T-helper 17 cell (primary cell): ENCODE measurements at places on chromosomes 1 and 21.
A peak's percentile ranks its signal among the peaks of the same experiment; 100 is the strongest.

DNA sequence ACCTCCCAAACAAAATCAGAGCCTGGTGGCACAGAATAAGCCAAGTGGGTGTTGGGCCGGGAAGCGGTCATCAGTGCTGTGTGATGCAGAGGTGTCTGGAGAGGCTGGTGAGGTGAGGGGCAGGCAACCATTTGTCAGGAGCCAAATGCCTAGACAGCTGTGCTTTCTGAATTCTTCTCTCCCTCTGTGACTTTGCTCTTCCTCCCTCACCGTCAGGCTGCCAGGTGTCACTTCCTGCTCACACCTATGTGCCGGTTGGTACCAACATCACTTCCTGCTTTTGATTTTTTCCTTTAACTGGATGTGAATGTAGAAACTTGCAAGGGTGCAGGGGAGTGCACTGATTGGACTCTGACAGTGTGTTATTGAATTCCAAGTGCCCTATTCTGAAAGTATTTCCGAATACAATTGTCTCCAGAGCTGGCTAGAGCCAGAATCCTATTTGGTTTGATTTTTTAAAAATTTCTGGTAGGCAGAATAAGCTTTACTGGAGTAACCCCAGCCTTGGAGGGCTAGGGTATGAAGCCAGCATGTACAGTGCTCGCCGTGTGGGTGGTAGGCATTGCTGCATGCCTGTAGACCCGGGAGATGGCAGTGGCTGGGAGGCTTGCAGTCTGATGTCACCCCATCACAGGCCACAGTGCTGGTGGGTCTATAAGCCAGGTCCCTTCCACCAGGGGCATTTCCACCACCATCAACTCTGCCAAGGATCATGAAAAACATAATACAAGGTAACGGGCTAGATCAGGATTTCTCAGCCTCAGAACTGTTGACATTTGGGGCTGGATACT, 210.9 kb downstream of the KAZN start:
- no peaks in the 10 kb centered on the region for H3K27me3 ChIP-seq
- no peaks in the 10 kb centered on the region for H3K4me1 ChIP-seq
- H3K4me3 ChIP-seq = no peak overlapping the region

GRCh38 chr1:221782477-221782876, 40.6 kb upstream of the DUSP10 start:
- H3K4me3 ChIP-seq = no peak overlapping the region
- peak overlapping the region; percentile 89 for H3K27ac ChIP-seq
- H3K36me3 ChIP-seq = no peaks in the 10 kb centered on the region
- no peak for DNase-seq
- H3K4me1 ChIP-seq = peaks cover 49% of the 10 kb centered on the region
- no peaks in the 10 kb centered on the region for H3K27me3 ChIP-seq

DNA sequence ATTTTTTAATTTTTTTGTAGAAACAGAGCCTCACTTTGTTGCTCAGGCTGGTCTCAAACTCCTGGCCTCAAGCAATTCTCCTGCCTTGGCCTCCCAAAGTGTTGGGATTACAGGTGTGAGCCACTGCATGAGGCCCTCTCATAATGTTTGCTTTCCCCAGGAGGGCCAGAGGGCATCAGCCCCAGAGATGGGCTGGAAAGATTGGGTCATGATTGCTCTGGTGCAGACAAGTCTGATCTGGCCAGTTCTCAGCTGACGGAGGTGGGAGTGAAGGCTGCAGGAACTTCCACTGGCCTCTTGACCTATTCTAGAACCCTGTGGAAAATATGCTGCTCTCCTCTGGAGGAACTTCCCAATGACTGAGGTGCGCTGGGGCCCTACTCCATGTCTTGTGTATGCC, 43.4 kb upstream of the RD3 start:
- H3K27ac ChIP-seq = no peak overlapping the region
- H3K4me1 ChIP-seq = no peaks in the 10 kb centered on the region
- H3K36me3 ChIP-seq = no peaks in the 10 kb centered on the region
- DNase-seq = no peak
- H3K4me3 ChIP-seq = no peak overlapping the region

DNA sequence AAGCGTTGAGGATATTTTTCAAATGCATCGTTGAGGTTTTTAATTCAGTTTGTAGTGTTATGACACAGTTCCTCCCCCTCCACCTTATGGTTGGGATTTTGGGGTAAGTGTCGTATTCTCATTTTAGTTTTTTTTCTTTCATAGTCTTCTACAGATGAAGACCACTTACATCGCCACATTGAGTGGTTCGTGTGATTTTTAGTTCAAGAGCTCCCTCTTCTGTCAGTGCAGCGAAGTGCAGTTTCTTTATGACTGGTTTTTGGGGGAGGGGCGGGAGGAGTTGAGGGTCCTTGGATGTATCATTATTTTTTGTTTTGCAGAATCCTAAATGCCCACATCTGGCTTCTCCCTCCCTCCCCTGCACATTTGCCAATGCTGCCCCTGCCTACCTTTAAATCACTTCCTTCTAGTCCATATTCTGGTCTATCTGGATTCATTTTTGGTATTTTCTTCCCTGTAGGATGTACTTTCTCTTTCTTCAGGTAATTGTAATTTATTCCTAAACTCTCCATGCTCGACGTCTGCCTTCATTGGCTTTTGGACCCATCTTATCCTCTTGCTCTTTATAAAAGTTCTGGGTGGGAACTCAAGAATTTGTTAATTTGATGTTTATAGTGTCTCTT, 433.1 kb downstream of the CAMTA1 start:
- peaks cover 4% of the 10 kb centered on the region for H3K4me1 ChIP-seq
- peaks cover 54% of the 10 kb centered on the region for H3K27me3 ChIP-seq
- no peak overlapping the region for H3K27ac ChIP-seq
- peaks cover 2% of the 10 kb centered on the region for H3K36me3 ChIP-seq
- no peak for DNase-seq

DNA sequence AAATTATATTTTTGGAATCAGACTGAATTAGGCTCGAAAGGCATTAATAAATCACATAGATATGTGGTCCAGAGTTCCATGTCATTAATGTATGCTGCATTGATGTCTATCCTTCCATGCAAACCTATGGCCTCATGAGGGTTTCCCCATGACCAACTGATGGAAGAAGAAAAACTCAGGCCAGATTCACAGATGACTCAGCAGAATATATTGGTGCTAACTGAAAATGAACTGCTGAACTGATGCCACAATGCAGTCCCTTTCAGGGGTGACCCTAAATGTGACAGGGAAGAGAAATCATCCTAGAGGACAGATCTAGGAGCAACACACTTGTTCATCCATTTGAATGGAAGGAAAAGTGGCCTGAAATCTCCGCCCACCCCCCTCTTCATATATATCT, 110.5 kb upstream of the KCND3 start:
- no peak overlapping the region for H3K27ac ChIP-seq
- no peak overlapping the region for H3K4me3 ChIP-seq
- no peaks in the 10 kb centered on the region for H3K36me3 ChIP-seq
- peaks cover 26% of the 10 kb centered on the region for H3K27me3 ChIP-seq
- no peaks in the 10 kb centered on the region for H3K4me1 ChIP-seq

GRCh38 chr1:8871539-8871935, 6.9 kb downstream of the ENO1 start:
- H3K27ac ChIP-seq = peak overlapping the region; percentile 57
- peaks cover 40% of the 10 kb centered on the region for H3K4me1 ChIP-seq
- no peak overlapping the region for H3K4me3 ChIP-seq
- peaks cover 9% of the 10 kb centered on the region for H3K36me3 ChIP-seq

- H3K4me1 ChIP-seq = peaks cover 22% of the 10 kb centered on the region
- H3K4me3 ChIP-seq = peak overlapping the region; percentile 76
Observed at GRCh38 chr1:58649555-58649954, 50.3 kb downstream of the MYSM1 start.

DNA sequence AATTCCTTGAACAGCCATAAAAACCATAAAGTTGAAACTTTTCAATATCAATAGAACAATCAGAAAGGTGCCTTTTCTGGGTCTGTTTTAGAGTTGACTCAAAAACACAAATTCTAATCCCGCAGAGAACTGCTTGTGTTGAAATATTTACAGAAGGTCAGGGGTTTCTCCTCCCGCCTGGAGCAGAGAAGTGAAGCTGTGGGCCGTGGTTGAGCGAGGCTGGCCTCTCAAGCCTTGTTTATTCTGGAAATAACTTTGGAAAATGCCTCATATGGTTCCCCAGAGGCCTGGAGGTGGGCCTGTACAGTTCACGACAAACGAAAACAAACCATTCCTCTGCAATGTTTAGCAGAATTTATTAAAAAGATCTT, 90.8 kb upstream of the ERRFI1 start:
- H3K27me3 ChIP-seq = no peaks in the 10 kb centered on the region
- no peak for DNase-seq
- peaks cover 10% of the 10 kb centered on the region for H3K4me1 ChIP-seq

DNA sequence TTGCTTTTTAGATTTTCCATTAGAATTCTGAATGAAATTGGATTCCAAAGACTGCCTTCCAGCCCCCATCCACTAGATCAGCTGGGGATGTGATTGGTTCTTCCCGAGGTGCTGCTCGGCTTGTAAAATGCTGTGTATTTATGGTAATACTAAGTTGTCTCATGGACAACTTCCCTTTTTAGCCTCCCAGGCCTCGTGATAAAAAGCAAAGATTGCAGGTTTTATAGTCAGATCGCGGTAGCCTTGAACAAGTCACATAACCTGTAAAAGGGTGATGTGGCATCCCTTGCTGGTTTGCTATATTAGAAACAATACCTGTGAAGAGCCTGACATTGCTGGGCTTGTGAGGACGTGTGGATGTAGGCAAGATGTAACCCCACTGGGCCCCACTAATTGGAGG, 10.4 kb downstream of the MUL1 start:
- peaks cover 3% of the 10 kb centered on the region for H3K4me1 ChIP-seq
- H3K36me3 ChIP-seq = no peaks in the 10 kb centered on the region
- H3K27me3 ChIP-seq = no peaks in the 10 kb centered on the region
- DNase-seq = no peak

DNA sequence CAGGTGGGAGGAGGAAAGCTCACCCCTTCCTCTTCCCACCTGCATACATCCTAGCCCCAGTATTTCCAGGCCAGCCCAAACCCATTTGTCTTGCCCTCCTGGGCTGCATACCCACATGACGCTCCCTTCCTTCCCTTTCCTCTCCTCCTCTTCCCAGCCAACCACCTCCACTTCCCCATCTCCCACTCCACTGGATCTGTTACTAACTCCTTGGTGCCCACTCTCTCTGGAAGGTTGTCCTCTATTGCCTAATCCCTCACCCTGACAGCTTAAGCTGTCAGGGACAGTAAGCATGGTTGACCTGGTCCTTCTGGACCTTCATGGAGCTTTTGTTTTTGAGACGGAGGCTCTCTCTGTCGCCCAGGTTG, 23.0 kb upstream of the SYNC start:
- H3K4me3 ChIP-seq = no peak overlapping the region
- H3K27me3 ChIP-seq = peaks cover 30% of the 10 kb centered on the region
- DNase-seq = no peak
- H3K27ac ChIP-seq = no peak overlapping the region

DNA sequence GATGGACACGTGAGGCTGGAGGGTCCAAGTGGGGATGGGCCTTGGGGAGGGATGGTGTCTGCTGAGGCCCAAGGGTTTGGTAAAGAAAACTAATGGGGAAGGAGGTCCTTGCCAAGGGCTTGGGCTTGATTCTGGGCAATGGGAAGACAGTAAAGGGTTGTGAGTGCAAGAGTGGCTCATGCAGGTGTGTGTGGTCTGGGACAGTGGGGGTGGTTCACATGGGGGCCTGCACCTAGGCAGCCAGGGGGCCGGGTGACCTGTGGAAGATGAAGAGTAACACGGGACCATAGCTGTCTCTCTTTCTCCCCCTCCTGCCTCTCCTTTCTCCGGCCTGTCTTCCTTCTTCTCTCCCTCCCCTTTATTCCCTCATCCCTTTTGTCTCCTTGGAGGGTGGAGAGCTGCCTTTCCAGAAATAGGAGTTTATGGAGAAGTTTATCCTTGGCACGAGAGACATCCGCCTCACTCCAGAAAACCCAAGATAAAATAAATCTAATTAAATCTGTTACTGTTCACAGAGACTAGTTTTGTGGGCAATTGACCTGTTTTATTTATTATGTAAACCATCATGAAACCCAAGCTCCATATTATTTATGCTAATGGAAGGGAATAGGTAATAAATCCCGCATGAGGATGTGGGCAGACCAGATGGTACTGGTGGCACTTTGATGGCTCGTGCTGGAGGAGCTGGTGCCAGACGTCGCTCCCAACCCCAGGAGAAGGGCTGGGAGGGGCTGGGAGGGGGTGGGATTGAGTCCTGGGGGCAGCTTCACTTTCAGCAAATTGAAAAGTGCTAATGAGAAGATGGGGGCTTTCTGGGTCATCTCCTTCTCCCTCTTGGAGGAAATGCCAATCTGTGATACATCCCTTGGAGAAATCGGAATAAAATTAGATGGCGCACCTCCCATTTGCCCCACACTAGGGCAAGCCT, 272.9 kb upstream of the CSF3R start:
- H3K27ac ChIP-seq = no peak overlapping the region
- no peak overlapping the region for H3K4me3 ChIP-seq
- no peaks in the 10 kb centered on the region for H3K4me1 ChIP-seq
- peaks cover 2% of the 10 kb centered on the region for H3K36me3 ChIP-seq
- H3K27me3 ChIP-seq = peaks cover 58% of the 10 kb centered on the region

- no peak overlapping the region for H3K27ac ChIP-seq
- no peaks in the 10 kb centered on the region for H3K36me3 ChIP-seq
- no peaks in the 10 kb centered on the region for H3K4me1 ChIP-seq
- H3K4me3 ChIP-seq = no peak overlapping the region
- H3K27me3 ChIP-seq = peaks cover 4% of the 10 kb centered on the region
Observed at GRCh38 chr1:56331892-56332567, 247.3 kb downstream of the PLPP3 start.

GRCh38 chr1:117606649-117607430, 992 bp downstream of the TENT5C start:
- H3K4me3 ChIP-seq = peak overlapping the region; percentile 96
- peak overlapping the region; percentile 99 for H3K27ac ChIP-seq
- H3K4me1 ChIP-seq = peaks cover 46% of the 10 kb centered on the region
- no peaks in the 10 kb centered on the region for H3K27me3 ChIP-seq
- DNase-seq = peak; percentile 47
- peaks cover 5% of the 10 kb centered on the region for H3K36me3 ChIP-seq
